ENCODE measurements at places on chromosomes 7 and 10.

DNA sequence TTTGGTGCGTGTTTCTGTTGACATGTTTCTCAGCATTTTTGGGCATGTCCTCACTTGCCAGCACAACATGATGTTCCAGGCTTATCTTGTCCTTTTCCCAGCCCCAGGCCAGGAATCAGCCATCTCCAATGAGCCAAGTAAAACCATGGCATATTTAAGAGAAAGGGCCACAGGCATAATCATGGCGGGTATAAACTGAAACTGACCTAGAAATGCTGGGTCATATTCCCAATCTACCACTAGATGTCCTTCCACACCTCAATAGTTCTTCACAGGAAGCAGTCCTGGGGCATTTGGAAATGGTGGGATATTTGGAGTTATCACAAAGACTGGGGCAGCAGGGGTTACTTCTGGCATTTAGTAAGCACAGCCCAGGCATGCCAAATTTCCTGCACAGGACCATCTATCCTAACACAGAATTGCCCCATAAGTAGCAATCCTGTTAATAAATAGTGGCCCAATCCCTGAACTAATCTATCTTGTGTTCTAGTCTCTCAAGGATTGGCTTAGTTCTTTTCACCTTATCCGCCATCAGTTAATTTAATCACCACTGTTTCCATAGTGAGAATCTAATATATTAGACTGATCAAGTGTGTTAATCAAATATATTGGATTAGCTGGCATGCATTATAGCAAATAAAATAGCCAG, 101.6 kb downstream of the NPSR1 start:
- no peak for DNase-seq

- DNase-seq = no peak
Measured at GRCh38 chr7:117718116-117718835, 155.0 kb downstream of the CTTNBP2 start.

DNA sequence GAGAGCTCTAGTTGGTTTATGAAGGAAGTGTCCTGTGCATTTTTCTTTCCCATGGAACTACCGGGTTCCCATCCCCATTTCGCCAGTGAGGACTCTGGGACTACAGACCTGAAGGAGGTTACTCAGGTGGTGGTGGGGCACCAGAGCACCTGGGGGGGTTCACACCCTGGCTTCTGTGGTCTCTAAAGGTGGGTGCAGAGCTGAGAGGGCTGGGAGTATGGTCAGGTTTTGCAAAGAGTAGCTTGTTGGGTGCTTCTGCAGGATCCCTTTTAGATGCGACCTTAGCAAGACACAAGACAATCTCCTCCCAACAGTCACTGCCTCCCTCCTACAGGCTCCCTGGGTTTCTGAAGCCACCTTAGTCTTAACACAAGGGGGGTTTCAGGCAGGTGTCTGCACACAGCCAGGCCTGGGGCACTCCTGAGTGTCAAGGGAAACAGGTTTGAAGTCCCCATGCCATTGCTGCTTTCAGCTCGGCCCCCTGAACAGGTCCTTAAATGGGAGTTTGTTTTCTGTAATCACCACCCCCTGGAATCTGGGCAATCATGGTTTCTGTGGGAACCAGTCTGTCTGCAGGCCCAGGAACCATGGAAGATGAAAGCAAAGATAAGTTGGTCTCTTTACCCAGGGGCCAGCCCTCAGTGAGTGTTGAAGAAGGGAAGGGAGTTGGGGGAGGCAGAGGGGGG, 9.9 kb upstream of the CXCL12 start:
- no peak for DNase-seq

DNA sequence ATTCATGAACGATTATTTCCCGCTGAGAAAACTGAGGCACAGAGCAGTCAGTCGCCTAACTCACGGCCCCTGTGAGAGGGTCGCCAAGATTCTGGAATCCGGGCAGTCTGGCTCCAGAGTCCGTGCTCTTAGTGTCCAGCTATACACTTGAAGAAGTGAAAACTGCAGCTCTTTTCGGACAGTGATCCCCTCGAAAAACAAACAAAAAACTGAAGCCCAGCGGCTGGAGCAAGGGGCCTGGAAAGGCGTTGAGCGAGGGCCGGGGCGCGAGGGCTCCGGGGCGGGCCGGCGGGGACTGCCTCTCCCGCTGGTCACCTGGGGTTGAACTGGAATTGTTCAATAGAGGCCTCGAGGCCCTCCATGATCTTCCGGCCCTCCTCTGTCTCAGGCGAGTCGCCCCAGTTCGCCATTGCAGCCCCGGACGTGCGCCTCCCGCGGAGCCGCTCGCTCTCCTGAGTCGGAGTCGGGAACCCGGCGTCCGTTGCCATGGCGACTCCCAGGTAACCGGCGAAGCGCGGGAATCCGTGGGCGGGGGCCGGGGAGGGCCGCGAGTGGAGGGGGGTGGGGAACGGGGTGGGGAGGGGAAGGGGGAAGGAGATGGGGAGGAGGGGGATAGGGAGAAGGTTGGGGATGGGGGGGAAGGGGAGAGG, 881 bp downstream of the C10orf67 start:
- DNase-seq = no peak

- DNase-seq = no peak
Measured at GRCh38 chr7:98548971-98549370, 68.1 kb upstream of the NPTX2 start.

- no peak for DNase-seq
Measured at GRCh38 chr7:22542669-22543068, 42.7 kb upstream of the STEAP1B start.

DNA sequence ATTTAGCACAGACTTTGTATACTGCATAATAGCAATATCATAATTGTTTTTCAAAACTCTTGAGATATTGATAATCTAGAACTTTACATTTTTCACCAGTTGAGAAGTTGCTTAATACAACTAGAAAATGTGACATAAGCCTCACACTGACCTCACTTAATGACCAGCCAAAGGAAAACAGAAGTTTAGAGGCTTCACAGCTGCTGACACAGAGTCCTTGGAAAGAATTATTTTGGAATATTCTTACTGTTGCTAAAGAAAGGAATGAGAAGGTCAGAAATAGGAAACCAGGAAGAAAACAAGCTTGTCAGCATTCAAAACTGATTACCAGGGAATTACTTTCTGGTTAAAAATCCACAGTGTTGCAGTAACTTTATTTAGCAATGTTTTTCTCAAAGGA, 35.5 kb upstream of the WASL start:
- no peak for DNase-seq

GRCh38 chr7:47071866-47072265, 510.0 kb downstream of the TNS3 start:
- no peak for DNase-seq

- DNase-seq = no peak
Measured at GRCh38 chr10:110636932-110637557, 7.1 kb upstream of the RBM20 start.

- no peak for DNase-seq
Measured at GRCh38 chr7:130234078-130234477, 26.4 kb downstream of the SSMEM1 start.

- no peak for DNase-seq
Measured at GRCh38 chr7:69732203-69732602, 133.9 kb downstream of the AUTS2 start.

GRCh38 chr7:136163340-136163801, 186.2 kb upstream of the MTPN start:
- no peak for DNase-seq

GRCh38 chr7:26317211-26317610, 25.5 kb downstream of the SNX10 start:
- DNase-seq = no peak

DNA sequence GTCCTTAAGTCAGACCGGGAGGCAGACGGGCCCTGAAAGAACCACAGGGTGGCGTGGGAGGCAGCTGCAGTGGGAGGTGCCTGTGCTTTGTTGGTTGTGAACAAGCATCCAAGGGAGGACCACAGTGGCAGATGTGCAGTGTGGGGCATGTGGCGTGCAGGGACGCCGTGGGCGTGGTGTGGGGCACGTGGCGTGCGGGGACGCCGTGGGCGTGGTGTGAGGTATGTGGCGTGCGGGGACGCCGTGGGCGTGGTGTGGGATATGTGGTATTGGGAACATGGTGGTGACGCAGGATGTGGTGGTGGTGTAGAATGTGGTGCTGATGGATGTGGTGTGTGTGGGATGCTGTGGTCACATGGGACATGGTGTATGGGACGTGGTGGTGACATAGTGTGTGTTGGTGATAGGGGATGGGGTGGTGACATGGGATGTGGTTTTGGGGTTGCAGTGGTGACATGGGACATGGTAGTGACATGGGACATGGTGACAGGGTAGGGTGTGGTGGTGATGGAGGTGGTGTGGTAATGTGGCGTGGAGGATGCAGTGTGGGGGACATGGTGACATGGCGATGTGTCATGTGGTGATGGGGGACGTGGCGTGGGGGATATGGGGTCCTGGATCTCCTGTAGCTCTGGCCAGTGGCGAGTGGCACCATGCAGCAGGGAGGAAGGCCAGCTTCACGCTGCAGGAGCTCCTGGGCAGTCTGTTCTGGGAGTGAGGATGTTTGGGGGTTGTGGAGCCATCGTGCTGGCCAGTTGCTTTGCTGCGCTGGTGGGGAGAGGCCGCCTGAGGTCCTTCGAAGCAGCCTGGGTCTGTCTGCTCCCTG, 78.8 kb downstream of the INPP5A start:
- peak; percentile 33 for DNase-seq

DNA sequence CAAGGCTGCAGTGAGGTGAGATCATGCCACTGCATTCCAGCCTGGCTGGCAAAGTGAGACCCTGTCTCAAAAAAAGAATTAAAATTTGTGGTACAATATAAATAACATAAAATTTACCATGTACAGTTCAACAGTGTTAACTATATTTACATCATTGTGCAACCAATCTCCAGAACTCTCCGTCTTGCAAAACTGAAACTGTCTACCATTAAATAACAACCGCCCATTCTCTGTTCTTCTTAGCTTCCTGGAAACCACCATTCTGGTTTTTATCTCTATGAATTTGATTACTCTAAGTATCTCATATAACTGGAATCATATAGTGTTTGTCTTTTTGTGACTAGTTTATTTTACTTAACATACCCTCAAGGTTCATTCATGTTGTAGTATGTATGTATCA, 167.6 kb downstream of the AUTS2 start:
- no peak for DNase-seq

GRCh38 chr10:96264938-96265337, 6.4 kb downstream of the BLNK start:
- no peak for DNase-seq

- DNase-seq = no peak
Measured at GRCh38 chr10:53079283-53079682, 306.7 kb upstream of the MBL2 start.

DNA sequence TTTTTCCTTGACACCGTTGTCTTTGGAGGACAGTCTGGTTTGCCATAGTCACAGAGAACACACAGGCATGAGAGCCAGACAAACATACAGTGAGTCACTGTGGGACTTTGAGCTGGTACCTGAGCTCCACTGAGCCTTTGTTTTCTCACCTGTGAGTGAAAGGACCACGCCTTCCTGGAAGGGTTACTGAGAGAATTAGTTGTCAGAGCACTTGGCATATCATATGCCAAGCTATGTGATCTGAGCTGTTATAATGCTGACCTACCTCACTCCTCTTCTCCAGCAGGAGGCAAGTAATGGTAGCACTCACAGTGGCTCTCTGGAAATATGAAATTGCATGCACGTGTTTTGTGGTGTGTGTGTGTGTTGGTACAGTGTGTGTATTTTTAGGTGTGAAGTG, 59.7 kb downstream of the CXCL12 start:
- DNase-seq = no peak

- DNase-seq = no peak
Measured at GRCh38 chr7:27156916-27157701, 634 bp upstream of the HOXA7 start.

GRCh38 chr7:36949711-36950600, 225.7 kb upstream of the AOAH start:
- no peak for DNase-seq

DNA sequence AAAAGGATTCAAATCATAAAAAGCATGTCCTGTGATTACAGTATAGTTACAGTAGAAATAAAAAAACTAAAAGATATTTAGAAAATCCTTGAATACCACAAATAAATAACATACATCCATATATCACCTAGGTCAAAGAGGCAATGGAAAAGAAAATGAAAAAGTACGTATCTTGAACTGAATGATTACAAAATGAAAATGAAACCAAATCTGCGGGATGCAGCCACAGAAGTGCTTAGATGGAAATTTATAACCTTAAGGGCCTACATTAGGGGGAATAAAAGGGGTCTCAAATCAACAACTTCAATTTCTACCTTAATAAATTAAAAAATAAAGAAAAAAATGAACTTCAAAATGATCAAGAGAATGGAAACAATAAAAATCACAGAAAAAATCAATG, 879.0 kb upstream of the CELF2 start:
- DNase-seq = no peak

DNA sequence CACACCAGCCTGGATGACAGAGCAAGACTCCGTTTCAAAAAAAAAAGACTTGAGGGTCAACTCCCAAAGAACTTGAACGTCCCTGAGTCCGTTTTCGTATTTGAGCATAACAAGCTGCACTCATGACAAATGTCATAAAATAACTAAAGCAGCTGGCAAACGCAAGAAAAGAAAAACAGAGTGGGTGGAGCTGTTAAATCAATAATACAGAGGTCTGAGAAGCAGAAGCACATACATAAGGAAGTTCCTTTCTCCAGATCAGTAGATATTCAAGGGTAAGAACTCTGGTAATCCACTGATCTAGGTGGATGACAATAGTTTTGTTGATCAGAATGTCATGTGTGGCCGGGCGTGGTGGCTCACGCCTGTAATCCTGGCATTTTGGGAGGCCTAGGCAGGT, 150.1 kb downstream of the FAM107B start:
- DNase-seq = no peak

DNA sequence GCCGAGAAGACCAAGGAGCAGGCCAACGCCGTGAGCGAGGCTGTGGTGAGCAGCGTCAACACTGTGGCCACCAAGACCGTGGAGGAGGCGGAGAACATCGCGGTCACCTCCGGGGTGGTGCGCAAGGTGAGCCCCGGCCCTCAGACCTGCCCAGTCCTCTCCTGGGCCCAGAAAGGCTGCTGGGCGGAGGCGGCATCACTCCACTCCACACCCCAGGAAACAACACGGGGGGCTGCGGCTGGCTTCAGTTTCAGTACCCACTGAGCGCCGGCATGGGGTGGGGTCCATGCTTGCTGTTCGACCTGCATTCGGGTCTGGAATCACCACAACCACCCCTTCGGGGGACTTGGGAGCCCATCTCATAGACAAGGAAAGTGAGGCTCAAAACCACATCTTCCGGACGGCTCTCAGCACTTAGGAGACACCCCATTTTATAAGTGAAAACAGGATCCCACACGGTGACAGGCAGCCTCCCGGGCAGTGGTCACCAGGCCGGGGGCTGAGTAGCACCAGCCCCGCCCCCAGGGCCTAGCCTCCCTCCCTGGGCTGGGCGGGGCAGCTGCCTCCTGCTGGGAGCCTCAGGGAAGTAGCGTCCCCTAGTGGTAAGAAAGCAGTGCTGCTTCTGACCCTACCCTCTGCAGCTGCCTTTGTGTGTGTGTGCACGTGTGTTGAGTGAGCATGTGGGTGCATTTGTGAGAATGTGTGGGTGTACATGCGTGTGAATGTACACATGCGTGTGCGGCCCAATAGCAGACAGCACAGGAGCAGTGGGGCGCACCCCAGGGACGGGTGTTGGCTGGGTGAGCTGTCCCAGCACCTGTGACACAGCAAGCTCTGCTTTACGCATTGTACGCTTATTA, 1.8 kb downstream of the SNCG start:
- DNase-seq = no peak

- DNase-seq = no peak
Measured at GRCh38 chr7:77679608-77680007, 16.7 kb upstream of the RSBN1L start.

Data from stimulated activated CD8-positive, alpha-beta memory T cell treated with anti-CD3 and anti-CD28 coated beads, Interleukin-4, amount 100 ng/mL, for 4 hours (primary cell).